Activated CD4-positive, alpha-beta memory T cell treated with anti-CD3 and anti-CD28 coated beads, Interleukin-2, amount 10 ng/mL, durations not matched to agents 7 days and 5 days (primary cell): ENCODE measurements at places on chromosomes 5 and 9. TPM values are rescaled to one million over a fixed set of nuclear protein-coding genes. Genes with fewer than 3 reads are reported as not detected.

ABL1 gene
- total RNA-seq, result 31.4 TPM

PRDM9 gene
- total RNA-seq, result not detected

TMEM252 gene
- total RNA-seq, result not detected

- no peak for DNase-seq
These were observed 55.0 kb downstream of the CD180 start for GRCh38 chr5:67141644-67142043.

- DNase-seq, result no peak
These were observed 142.9 kb upstream of the POU5F2 start for GRCh38 chr5:93884254-93884653.
